ENCODE measurements at places on chromosomes 1 and 21. TPM values are rescaled to one million over a fixed set of nuclear protein-coding genes. Genes with fewer than 3 reads are reported as not detected.

DNA sequence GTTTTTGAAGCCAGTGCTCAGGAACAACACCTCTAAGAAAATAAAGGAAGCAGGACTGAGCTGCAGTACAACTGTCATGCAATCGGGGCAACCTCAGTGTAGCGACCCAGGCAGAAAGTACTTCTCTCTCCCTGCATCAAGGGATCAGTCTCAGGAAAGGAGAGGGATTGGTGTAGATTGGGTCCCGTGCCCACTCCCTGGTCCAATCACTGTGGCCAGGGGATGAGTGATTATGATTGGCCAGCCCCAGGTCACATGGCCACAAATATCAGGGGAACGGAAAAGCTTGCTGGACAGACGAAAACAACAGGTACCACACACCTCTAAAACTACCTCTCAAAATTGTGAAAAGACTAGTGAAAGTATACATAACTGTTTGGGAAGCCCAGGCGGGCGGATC is 136.2 kb upstream of the F3 start:
- DNase-seq: no peak

- no peak for DNase-seq
Measured at GRCh38 chr1:87993051-87993450, 664.4 kb downstream of the LMO4 start.

GRCh38 chr21:45224189-45224938 is 63.3 kb downstream of the POFUT2 start:
- no peak for DNase-seq

- DNase-seq: no peak
Measured at GRCh38 chr1:184002071-184002470, 35.5 kb downstream of the COLGALT2 start.

DNA sequence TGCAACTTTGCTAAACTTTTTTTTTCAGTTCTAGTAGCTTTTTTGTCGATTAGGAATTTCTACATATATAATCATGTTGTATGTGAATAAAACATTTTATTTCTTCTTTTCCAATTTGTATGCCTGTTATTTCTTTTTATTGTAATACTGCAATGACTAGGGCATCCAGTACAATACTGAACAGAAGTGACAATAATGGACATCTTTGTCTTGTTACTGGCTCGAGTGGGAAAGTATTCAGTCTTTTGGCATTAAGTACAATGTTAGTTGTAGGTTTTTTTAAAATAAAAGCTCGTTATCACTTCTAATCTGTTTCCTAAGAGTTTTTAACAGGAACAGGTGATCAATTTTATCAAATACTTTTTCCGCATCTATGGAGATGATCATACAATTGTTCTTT is 9.8 kb downstream of the STPG1 start:
- no peak for DNase-seq

DNA sequence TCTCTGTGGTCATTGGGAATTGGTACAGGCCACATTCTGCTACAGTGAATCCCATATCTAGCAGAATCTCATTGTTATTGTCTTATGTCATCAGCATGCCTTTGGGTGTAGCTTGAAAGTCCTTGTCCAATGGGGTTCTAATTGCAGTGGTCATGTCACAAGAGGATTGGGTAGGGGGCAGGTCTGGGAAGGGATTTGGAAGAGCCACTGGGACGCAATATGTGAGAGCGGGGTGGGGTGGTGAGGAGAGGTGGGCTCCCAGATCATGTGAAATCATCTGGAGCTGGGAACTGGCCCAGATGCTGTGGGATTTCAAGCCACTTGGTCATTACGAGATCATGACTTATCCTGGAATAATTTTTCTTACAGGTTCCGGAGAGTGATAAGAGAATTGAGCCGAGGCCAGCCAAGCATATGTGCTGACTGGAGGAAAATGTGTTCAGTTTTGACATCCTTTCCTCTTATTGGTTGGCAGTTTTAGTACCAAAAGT is 16.3 kb downstream of the CNIH3 start:
- no peak for DNase-seq

GRCh38 chr1:172460177-172460576 is 16.3 kb upstream of the PIGC start:
- no peak for DNase-seq

- DNase-seq: no peak
Measured at GRCh38 chr1:46334030-46334384, 6.6 kb upstream of the NSUN4 start.

- no peak for DNase-seq
Measured at GRCh38 chr1:170340308-170340707, 191.7 kb upstream of the GORAB start.

DNA sequence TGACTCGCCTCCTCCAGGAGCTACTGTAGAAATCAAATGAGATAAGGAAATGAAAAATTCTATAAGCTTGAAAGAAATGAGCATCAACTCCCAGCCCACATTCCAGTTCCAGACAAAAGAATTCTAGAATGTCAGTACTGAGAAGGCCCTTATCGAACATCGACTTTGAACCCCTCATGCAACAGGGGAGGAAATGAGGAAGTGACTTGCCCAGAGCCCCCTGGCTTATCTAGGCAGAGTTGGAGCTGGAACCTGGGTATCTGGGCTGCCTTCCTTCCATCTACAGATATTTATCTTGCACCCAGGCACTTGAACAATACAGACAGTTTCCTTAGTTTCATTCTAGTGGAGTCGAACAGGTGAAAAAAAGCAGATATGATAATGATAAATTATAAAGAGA is 22.3 kb downstream of the MECR start:
- no peak for DNase-seq

DNA sequence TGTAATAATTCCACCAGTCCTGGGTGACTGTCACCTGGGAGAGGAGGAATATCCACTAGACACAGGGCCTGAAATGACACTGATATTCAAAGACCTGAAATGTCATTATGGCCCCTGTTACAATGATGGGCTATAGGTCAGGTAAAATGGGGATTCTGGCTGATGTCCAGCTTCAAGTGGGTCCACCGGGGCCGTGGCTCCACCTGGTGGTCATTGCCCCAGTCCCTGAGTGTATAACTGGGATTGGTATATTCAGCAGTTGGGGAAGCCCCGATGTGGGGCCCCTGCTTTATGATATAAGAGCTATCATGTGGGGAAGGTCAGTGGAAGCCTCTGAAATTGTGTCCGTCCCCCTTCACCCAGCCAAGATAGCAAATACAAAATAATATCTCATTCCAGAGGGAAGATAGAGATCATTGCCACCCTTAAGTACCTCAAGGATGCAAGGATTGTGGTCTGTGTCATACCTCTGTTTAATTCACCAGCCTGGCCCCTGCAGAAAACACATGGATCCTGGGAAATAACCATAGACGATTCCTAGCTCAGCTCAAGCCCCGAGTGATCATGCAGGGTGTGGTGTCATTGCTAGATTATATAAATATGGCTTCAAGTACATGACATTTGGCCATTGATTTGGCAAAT is 19.4 kb downstream of the PLEKHO1 start:
- peak; percentile 77 for DNase-seq

DNA sequence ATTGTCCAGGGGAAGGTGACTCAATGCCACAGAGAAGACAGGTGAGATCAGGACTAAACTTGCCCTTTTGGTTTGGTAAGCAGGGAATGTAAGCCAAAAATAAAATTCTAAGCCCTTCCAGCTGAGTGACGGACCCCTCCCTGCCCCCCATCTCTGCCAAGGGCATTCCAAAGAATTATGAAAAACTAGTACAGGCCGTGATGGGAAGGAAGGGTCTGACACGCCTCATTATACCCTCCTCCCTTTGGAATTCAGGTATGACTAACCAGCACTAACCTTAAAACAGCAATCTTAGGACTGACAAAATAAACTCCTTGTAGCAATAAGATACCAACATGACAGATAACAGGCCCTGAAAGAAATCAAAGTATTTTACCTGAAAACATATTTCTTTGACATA is 99.6 kb downstream of the GABPA start:
- DNase-seq: no peak

GRCh38 chr1:143720087-143721023 is 251.4 kb downstream of the FAM72C start:
- DNase-seq: peak; percentile 74

DNA sequence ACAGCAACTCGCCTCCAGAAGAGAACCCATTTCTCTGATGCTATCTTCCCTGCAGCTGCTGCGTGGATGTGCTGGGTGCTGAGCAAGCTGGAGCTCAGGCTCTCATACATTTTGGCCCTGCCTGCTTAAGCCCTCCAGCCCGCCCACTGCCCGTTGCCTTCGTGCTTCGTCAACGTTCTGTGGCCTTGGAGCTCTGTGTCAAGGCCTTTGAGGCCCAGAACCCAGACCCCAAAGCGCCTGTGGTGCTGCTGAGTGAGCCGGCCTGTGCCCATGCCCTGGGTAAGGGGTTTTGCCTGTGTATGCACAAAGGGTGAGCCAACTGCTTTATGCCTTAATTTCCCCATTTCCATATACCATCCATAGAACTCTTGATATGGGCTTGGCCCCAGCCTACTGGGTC is 1.1 kb downstream of the DPH2 start:
- no peak for DNase-seq

DNA sequence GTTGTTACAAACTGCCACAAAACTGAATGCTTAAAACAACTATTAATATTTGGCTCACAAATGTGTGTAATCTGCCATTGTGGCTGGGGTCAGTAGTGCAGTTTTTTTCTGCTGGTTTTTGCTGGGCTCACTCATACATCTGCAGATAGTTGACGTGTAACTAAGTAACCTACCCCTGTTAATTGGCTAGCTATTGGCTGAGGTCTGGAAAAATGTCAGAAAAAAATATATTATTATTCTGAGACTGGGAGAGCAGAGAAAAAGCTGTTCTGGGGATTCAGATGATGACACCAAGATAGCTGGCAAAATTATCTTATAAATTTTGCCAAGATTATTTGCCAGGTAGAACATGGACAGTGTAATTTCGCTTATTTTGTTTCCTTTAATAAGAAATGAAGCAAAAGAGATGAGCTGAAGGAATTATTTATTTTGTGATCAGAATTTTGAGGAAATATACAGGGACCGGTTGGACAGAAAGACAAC is 616.1 kb upstream of the ADAMTS5 start:
- DNase-seq: no peak

DNA sequence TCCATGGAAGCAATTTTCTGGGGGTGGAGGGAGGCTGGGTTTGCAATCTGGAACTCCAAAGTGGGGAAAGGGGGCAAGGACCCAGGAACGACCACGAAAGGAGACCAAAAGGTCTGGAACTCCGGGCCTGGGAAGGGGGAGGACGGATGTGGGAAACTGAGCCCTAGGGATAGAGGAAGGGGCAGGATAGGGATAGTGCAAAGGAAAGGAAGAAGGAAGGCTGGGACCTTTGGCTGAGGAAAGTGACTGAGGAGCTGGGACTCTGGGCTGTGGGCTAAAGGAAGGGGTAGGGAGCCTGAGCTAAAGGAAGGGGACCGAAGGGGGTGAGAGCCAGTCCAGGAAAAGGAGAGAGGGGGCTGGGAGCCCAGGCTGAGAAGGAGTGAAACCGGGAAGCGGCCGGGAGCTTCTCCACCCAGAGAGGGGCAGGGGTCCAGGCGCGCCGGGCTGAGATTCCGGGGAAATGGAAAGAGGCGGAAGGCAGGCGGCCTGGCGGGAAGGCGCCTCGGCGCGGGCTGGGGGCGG is 395 bp downstream of the SLC9A1 start:
- DNase-seq: no peak

GRCh38 chr21:32329331-32329730 is 30.7 kb downstream of the MRAP start:
- DNase-seq: no peak

DNA sequence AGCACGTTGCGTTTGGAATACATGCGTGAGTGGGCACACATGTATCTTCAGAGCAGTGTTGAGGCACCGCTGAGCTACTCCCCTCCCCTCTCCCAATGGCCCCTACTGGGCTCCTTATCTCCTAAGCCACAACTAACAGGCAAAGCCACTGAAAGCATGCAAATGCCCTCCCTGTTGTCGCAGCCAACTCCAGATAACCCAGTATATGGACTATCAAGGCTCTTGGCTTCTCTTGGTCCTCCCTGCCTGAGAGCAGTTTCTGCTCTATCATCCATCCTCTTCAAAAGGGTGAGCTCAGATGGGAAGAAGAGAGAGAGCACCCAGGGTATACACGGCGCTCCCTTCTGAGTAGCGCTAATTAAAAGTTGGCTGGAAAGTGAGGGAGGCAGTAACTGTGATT is 58.5 kb upstream of the CNTN2 start:
- DNase-seq: no peak

- DNase-seq: no peak
Measured at GRCh38 chr1:101065575-101065974, 40.0 kb upstream of the DPH5 start.

GRCh38 chr1:81850031-81850430 is 49.3 kb downstream of the ADGRL2 start:
- DNase-seq: no peak

- DNase-seq: no peak
Measured at GRCh38 chr1:33837635-33838034, 26.2 kb upstream of the HMGB4 start.

DNA sequence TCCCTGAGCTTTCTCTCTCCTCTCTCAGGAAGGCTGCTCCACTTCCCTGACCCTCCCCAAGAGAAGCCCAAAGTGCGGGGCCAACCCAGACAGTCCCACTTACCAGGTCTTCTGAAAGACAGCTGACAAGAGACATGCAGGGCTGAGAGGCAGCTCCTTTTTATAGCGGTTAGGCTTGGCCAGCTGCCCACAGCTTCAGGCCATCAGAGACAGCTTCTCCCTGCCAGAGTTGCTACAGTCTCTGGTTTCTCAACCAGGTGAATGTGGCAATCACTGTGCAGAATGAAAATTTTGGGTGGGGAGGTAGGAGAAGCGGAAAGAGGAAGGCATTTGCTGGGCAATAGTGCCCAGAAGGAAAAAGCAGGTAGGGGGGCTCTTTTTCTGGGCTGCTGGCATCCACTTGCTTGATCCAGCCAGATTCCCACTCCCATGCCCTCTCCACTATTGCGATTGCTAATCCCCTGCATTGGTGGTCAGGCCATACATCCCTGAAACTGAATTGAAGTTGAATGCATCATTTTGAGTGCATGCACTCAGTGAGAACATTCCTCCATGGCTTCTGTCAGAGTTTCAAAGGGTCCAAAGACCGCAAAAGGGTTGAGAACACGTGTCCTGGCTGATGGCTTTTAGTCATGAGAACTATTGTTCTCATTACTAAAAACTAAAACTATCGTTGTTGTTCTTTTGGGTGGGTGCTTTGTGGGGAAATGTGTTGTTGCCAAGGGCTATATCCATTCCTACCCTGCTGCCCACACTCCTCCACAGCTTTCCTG is at the start of gene S100A8:
S100A8 (minus strand) TSS at position 136 of the 773 bp plus-strand sequence. CDS start 538 bp downstream, outside the sequence.
- no peak for DNase-seq

GRCh38 chr1:14565090-14565489 is 33.4 kb upstream of the KAZN start:
- no peak for DNase-seq

GRCh38 chr1:223847781-223848345 is 2.1 kb upstream of the TP53BP2 start:
- no peak for DNase-seq

CLDN8 gene
- polyA plus RNA-seq: not detected

ELF3 gene
- polyA plus RNA-seq: 10.9 TPM

EBNA1BP2 gene
- 226 TPM for polyA plus RNA-seq

KRTAP15-1 gene
- not detected for polyA plus RNA-seq

LRIG2 gene
- polyA plus RNA-seq: 7.7 TPM

LIN28A gene
- 648 TPM for polyA plus RNA-seq

KCNJ10 gene
- 1.2 TPM for polyA plus RNA-seq

RAP1GAP gene
- 5.0 TPM for polyA plus RNA-seq

Measured in GM23338 (cell line).